Activated T-helper 1 cell treated with Interleukin-2 at 50 U/mL for 16 hours (primary cell): ENCODE measurements at places on chromosomes 11 and 22.

- no peak for DNase-seq
These were observed 23.8 kb downstream of the POU2AF2 start for GRCh38 chr11:111269146-111269868.

GRCh38 chr22:48417225-48418070 lies 1410.2 kb downstream of the BRD1 start:
- DNase-seq, result no peak

GRCh38 chr11:100550912-100551632 lies 136.0 kb upstream of the ARHGAP42 start:
- no peak for DNase-seq

GRCh38 chr11:64410404-64410734 lies 51.4 kb downstream of the RPS6KA4 start:
- DNase-seq, result no peak

GRCh38 chr11:10622108-10622507 lies 53.6 kb upstream of the LYVE1 start:
- DNase-seq, result no peak

DNA sequence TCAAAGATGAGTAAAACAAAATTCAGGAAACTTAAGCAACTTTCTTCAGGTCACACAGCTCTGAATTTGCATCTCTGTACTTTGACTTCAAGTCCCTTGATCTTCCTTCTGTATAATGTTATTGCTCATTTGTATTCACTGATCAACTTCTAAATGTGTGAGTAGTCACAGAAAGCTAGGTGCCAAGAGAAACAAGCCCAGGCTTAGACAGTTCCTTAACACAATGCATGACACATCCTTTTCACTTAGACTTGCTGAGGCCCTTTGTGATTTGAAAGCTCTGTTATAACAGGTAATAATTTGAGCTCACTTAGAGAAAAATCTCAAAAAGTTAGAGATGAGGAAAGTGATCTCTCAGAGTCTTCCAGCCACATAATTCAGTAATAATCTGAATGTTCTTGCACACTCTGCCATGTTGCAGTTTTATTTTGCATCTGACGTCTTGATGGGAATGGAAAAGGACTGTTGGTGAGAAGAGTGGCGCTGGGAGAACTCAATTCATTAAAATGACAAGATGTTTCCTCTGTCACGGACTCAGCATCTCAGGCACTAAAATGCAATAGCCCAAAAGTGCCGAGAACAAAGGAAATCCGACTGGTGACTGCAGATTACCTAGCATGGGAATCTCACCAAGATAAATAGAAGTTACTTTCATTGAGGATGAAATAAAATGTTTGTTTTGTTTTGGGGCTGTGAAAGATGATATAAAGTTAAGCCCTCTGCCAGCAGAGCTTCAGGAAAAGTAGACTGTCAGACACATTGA lies 665.3 kb downstream of the OPCML start:
- DNase-seq, result no peak

GRCh38 chr11:134647066-134647743 lies 235.2 kb upstream of the B3GAT1 start:
- no peak for DNase-seq

DNA sequence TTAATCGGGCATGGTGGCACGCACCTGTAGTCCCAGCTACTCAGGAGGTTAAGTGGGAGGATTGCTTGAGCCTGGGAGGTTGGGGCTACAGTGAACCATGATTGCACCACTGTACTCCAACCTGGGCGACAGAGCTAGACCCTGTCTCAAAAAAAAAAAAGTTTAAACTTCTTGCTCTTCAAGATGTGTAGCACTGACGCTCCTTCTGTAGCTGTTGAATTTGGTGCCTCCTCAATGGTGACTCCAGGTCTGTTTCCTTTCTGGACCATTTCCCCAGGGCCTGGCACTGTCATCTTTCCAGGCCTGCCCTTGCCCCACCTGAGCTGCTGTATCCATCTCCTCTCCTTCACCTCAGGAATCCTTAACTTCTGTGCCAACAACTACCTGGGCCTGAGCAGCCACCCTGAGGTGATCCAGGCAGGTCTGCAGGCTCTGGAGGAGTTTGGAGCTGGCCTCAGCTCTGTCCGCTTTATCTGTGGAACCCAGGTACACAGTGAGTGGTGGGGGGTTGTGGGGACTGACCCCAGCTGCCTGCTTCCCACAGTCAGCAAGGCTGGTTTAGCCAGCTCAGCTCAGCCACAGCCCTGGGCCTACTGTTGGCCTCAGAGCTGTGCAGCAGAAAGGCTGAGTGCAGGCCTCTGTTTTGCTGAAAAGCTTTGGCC lies 2.1 kb downstream of the GCAT start:
- DNase-seq, result no peak

GRCh38 chr22:30424534-30425326 lies 838 bp upstream of the MTFP1 start:
- DNase-seq, result no peak

DNA sequence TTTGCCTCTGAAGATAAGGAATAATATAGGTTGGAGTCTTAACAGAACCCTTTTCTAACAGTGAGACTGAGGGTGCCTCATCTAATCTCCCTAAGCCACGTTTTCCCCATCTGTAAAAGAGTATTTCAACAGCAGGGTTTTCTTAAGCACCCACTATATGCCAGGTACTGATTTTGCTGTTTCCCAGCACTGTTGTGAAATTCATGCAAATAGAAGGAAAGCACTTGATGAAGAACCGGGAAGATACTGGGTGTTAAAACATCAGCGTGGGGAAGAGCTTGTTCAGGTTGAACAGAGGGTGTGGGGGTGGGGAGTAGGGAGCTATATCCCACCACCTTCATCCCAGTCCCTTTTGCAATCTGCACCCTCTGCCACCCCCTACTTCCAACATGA lies 2.8 kb downstream of the HMOX1 start:
- no peak for DNase-seq

DNA sequence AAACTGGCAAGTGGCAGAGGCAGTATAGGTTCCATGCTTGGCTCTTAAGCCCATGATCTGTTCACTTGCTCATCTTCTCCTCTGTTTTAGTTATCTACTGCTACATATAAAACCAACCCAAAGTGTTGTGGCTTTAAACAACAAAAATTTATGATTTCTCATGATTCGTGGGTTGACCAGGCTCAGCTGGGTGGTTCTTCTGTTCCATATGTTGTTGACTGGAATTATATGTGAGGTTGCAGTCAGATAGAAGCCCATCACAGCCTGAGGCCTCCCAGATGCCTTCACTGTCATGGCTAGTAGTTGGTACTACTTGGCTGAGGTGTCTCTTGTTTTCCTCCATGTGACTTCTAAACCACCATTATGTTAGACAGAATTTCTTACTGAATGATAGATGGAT lies 632.6 kb downstream of the NELL1 start:
- no peak for DNase-seq

DNA sequence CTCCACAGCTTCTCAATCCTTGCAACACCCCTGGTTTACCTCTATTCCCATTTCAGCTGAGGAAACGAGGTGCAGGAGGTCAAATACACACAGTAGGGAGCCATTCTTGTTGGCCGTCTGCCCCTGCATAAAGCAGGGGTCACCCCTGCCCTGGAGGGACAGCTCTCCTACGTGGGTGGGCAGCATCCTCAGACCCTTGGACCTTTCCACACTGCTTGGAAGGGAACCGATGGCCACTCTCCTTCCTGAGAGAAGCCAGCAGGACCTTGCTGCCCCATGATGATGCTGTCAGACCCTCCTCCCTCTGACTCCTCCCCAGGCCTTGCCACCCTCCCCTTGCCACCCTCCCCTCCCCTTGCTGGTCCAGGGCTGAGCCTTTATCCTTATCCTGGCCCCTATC lies 121.1 kb upstream of the SYT13 start:
- no peak for DNase-seq
